GM23338 (cell line): ENCODE measurements at places on chromosomes 3 and 15. TPM values are rescaled to one million over a fixed set of nuclear protein-coding genes. Genes with fewer than 3 reads are reported as not detected.

DNA sequence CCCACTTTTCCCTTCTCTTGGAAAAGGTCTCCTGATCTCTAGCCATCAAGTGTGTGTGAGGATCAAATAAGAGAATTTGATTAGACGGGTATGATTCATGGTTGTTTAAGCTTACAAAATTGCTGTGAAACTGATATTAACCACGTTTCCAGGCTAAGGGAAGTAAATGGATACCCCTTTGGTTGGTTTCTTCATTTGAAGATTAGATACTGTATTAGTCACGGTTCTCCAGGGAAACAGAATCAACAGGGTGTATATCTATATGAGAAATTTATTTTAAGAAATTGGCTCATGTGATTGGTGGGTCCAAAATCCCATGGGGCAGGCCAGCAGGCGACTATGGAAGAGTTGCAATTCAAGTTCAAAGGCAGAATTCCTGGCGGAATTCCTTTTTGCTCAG is 112.7 kb upstream of the SELENOK start:
- DNase-seq, result no peak

SAMD7 gene
- not detected in 2 replicates for total RNA-seq

DNA sequence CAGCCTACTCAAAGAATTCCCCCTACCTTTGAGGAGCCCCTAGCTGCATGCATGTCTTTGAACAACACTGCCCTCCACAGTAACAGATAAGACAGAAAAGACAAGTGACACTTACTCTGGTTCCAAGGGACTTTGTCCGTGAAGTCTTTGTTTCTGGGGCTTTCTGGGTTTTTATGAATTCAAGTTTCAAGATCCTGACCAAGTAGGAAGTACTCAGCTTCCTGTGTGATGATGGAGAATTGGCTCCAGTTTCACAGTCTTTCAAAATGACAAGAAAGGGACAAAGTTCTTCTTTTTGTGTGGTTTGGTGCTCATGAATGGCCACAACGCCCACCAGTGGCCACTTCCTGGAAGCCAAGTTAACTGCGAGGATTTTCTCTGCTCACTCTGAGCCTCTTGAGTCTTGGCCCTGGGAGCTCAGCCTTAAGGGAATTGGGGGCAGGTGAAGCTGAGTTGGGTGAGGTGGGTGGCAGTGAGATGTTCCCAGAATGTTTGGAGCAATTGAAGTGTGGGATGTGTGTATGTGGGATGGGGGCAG is at the start of gene CCR1:
TSS of gene CCR1 (minus strand) at position 147 of the 538 bp plus-strand sequence. CDS start 4,000 bp downstream, outside the sequence.
- DNase-seq, result peak; percentile 77

AHSG gene
- total RNA-seq, result 0.10 TPM in 1 of 2 replicates, not detected in the other

DNA sequence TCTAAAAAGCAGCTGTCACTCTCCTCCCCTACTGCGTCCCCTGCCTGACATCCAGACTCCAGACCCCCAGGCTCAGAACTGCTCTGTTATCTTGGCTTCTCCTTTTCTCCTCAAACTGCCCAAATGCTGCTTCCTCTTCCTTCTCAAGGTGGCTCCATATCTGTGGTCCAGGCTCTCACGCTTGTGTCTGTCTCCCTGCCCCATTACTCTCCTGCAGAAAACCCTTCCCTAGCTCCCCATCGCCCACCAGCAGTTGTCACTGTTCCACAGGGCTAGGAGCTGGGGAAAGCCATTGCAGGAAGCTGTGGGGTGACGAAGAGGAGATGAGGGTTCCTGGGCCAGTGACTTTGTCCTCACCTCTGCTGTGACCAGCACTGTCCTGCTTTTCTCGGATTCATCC is 30.7 kb upstream of the CGNL1 start:
- peak; percentile 77 for DNase-seq

NMNAT3 gene
- total RNA-seq, result 7.4 and 9.2 TPM in 2 replicates

GRCh38 chr3:180926526-180926925 is 14.1 kb downstream of the FXR1 start:
- no peak for DNase-seq

KLHL24 gene
- total RNA-seq, result 31.8 and 51.0 TPM in 2 replicates

SEMA3F gene
- 32.6 and 67.6 TPM in 2 replicates for total RNA-seq

DUOX1 gene
- total RNA-seq, result 0.69 and 2.1 TPM in 2 replicates

- DNase-seq, result no peak
Observed at GRCh38 chr3:100532411-100532810, 40.0 kb downstream of the TMEM45A start.

DNA sequence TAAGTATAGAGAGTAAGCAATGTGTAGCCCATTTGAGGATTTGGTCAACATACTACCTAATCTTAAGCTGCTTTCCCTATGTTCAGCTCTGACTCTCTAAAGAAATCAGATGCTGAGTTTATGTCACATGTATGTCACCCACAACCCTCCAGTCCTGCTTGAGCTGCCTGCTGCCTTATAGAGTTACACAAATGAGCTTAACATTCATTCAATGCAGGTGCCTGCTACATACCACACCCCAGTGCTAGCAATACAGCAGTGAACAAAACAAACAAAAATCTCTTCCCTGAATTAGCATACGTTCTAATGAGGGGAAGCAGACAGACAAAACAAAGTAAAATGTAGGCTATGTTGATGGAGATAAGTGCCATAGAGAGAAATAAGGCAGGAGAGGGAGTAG is 93.0 kb downstream of the HHLA2 start:
- DNase-seq, result no peak

DNA sequence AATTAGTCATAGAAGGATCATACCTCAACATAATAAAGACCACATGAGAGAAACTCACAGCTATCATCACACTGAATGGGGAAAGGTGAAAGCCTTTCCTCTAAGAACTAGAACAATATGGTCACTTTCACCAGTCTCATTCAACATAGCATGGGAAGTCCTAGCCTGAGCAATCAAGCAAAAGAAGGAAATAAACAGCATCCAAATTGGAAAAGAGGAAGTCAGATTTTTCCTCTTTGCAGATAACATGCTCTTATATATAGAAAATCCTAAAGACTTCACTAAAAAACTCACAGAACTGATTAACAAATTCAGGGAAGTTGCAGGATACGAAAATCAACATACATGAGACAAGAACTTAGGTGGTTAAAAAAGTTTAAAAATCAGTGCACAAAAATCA is 24.7 kb downstream of the MAP3K13 start:
- no peak for DNase-seq

DNA sequence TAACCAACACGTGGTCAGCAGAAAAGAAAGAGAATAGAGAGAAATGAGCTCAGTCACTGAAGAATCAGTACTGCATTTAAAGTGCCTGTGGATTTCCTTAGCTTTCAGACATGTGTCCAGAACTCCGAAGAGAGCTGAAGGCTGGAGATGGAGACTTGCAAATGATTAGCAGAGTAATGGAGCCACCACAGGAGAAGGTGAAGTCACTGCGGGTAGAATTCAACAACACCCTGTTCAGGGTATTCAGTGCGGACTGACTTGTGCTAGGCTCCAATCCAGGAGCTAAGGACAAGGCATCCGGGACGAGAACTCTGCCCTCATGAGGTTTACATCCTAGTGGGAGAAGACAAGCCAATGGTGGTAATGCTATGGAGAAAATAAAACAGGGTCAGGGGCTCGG is 4.2 kb downstream of the EIF4E3 start:
- DNase-seq, result no peak

GRCh38 chr3:185796431-185797107 is 28.3 kb downstream of the IGF2BP2 start:
- DNase-seq, result no peak

GRCh38 chr3:102536456-102536855 is 101.6 kb downstream of the ZPLD1 start:
- DNase-seq, result peak; percentile 64

RHOV gene
- 2.9 and 4.7 TPM in 2 replicates for total RNA-seq

DNA sequence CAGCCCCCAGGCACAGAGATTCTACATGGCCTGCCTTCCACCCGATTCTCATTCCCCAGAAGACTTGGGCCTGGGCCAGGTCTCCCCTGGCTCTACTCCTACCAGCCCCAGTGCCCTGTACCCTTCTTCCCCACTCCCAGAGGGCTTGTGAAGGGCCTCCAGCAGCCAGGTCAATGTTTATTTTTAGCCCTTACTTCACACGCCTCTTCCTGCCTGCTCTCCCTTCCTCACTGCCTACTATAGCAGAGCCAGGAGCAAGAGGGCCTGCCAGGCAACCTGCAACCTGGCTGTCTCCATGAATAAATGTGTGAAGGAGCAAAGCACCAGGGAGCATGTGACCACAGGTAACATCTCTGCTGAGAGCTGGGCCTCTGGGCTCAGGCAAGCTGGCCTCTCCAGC is 26.4 kb upstream of the APEH start:
- no peak for DNase-seq

DNA sequence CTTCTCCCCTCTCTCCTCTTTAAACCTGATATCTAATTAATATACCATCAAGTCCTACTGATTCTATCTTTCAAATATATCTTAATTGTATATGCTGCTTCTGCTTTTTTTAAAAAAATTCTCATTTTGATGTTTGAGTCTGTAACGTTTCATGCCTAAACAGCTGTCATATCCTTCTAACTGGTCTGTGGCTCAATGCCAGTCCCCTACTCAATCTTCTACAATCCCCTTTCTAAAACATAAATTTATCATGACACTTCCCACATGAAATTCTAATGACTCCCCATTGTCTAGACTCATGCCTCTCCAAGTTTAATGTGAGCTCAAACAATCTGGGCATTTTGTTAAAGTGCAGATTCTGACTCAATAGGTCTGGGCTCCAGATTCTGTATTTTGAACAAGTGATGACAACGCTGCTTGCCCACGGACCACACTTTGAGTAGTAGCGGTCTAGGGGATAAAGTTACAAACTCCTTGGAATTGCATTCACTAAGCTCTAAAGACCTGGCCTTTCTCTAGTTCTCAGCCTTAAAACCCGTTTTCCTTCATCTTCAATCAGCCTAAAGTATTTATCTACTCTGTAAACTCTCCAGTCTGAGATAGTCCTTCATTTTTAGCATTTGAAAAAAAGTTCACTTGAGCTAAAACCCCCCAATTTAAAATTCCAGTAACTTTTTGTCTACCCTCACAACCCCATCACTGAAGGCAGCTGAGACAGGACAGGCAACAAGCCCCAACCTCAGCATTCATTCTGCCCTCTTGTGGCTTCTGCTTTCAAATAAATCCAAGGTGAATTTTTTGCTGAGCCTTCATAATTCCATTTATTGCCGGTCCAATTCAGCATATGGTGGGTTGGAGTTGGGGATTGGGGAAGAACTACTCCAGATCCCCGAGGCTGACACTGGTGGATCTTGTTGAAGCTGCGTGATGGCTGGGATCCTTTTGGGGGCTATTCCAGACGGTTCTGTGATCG is 88.1 kb upstream of the THRB start:
- peak; percentile 39 for DNase-seq

RPS27L gene
- total RNA-seq, result 48.2 and 85.9 TPM in 2 replicates

- peak; percentile 87 for DNase-seq
Observed at GRCh38 chr3:185976977-185977678, 39.3 kb upstream of the TRA2B start.
